ENCODE measurements at places on chromosomes 1 and 21. TPM values are rescaled to one million over a fixed set of nuclear protein-coding genes. Genes with fewer than 3 reads are reported as not detected.

OR2L2 gene
- not detected for polyA plus RNA-seq

LIN28A gene
- polyA plus RNA-seq = not detected

PLXNA2 gene
- polyA plus RNA-seq = 0.15 TPM

LRRC53 gene
- polyA plus RNA-seq = not detected

ADCY10 gene
- 0.49 TPM for polyA plus RNA-seq

ZNF697 gene
- not detected for polyA plus RNA-seq

PLA2G2C gene
- polyA plus RNA-seq = not detected

ILDR2 gene
- not detected for polyA plus RNA-seq

GPR137B gene
- polyA plus RNA-seq = 1.9 TPM

ARHGAP30 gene
- polyA plus RNA-seq = 138 TPM

TFF2 gene
- polyA plus RNA-seq = not detected

PTCH2 gene
- polyA plus RNA-seq = 0.21 TPM

NKAIN1 gene
- polyA plus RNA-seq = not detected
